Putamen (tissue), 1 donor: ENCODE measurements at places on chromosomes 5 and 9.
A peak's percentile ranks its signal among the peaks of the same experiment; 100 is the strongest.

- peak; percentile 67 for DNase-seq
Measured at GRCh38 chr5:61732369-61732768, 400.3 kb downstream of the ZSWIM6 start.

GRCh38 chr9:33109850-33110595, 33.5 kb upstream of the SMU1 start:
- DNase-seq, result no peak

GRCh38 chr9:134688231-134688630, 46.6 kb downstream of the COL5A1 start:
- DNase-seq, result no peak

DNA sequence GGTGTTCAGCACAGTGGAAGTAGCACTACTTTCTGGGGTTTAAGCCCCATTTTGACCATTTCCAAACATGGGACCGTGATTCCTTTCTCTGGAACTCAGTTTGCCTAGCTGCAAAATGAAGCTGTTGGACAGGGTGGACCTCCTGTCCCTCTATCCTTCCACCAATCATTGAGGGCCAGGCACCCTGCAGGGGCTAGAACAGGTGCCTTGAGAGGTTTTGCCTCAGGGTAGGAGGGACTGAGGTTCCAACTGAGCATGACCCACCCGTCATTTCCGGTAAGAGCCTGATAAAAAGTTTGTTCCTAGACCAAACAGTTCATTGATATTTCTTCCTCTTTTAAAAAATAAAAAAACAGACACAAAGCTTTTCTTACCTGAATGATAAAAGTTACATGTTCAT, 116.5 kb downstream of the MVB12B start:
- no peak for DNase-seq

- no peak for DNase-seq
Measured at GRCh38 chr5:34835664-34836063, 3.3 kb upstream of the TTC23L start.

DNA sequence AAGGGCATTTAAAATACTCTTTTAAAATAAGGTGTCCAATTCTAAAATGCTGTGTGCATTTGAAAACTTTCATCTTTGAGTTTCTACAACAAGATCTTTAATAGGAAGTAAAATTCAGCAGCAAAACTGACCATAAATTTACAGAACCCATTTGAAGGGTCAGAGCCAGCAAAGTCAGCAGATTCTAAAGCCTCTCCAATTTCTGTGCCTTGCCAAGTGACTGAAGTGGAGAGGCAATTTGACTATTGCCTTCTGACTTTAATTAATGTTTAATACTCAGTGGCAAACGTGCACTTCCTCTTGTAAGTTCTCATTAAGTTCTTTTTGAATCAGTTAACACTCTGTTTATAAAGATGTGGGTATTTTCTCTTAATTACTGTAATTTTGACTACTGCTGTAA, 155.2 kb downstream of the BAAT start:
- DNase-seq, result no peak

GRCh38 chr5:158456756-158457155, 597.8 kb upstream of the CLINT1 start:
- DNase-seq, result no peak

DNA sequence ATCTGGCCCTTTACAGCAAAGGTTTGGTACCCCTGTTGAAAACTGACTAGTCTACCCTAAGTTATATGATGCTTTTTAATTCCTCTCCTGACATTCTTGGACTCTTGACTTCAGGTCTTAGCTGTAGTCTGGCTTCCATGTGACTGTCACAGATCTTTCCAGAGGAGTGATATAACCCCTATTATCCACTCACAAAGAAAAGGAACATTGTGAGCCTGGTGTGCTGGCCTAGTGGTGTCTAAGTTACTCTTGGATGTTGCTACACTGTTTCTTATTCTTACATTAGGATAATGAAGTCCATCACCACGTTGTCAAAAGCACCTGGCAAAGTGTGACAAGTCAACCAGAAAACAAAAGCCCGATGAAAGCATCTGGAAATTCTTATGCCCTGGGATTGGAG, 49.8 kb downstream of the RAD23B start:
- DNase-seq, result no peak

DNA sequence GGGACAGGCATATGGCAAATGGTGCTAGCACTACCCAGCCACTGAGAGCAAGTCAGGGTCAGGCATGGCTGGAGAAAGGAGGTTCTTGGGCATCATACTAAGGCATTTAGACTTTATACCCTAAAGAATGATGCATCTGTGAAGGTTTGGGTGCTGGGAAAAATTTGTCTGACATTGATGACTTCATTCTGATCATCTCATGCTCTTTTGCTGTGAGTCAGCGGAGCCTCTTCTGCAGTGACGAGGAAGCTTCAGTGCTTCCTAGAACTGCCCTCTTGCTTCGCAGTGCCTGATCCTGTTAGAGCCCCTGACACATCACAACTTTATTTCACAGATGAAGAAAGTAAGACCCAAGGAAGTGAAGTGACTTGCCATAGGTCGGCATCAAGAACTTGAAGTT, 266.6 kb upstream of the GAS1 start:
- no peak for DNase-seq

- no peak for DNase-seq
Measured at GRCh38 chr5:67639976-67640375, 443.4 kb upstream of the CD180 start.

- peak; percentile 9 for DNase-seq
Measured at GRCh38 chr5:37391591-37391990, 12.5 kb downstream of the WDR70 start.

- no peak for DNase-seq
Measured at GRCh38 chr9:89776795-89777525, 172.1 kb downstream of the GADD45G start.

- DNase-seq, result no peak
Measured at GRCh38 chr5:141605523-141606277, 13.1 kb downstream of the DIAPH1 start.

DNA sequence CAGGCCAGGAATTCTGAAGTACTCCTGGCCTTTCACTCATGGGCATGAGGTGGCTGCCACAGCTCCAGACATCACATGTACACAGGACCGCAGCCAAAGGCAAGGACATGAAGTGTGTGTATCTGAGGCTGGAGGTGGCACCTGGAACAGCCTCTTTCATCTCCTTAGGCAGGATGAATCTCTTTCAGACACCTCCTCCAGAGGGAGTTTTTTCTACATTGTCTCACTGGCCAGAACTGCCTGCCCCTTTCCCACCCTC, 142.8 kb downstream of the BARX1 start:
- DNase-seq, result no peak

- DNase-seq, result peak; percentile 49
Measured at GRCh38 chr5:135565725-135566421, 12.9 kb downstream of the CXCL14 start.

GRCh38 chr5:5710471-5710870, 288.0 kb downstream of the ICE1 start:
- DNase-seq, result no peak

- DNase-seq, result no peak
Measured at GRCh38 chr9:35499029-35499700, 9.3 kb downstream of the RUSC2 start.

DNA sequence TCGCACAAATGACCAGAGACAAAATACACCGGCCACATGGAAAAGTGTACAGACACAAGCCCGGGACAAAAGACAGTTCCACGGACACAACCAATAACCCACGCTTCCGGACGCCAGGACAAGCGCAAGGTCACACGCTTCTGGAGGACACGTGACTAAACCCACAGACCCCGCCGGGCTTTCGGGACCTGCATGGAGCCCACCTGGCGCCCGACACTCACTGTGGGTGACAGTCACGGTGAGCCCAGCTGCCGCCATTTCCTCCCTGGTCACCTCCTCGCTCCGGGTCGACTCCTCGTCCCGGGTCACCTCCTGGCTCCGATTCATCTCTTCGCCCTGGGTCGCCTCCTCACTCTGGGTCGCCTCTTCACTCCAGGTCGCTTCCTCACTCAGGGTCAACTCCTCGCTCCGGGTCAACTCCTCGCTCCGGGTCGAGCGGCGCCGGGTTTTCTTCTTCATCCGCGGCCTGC, 470 bp downstream of the BAG1 start:
- peak; percentile 42 for DNase-seq

- DNase-seq, result no peak
Measured at GRCh38 chr5:81906086-81906485, 65.7 kb upstream of the ATG10 start.

GRCh38 chr5:117488976-117489500, 914.4 kb upstream of the SEMA6A start:
- DNase-seq, result no peak

- DNase-seq, result no peak
Measured at GRCh38 chr5:114174131-114174530, 187.7 kb upstream of the KCNN2 start.

DNA sequence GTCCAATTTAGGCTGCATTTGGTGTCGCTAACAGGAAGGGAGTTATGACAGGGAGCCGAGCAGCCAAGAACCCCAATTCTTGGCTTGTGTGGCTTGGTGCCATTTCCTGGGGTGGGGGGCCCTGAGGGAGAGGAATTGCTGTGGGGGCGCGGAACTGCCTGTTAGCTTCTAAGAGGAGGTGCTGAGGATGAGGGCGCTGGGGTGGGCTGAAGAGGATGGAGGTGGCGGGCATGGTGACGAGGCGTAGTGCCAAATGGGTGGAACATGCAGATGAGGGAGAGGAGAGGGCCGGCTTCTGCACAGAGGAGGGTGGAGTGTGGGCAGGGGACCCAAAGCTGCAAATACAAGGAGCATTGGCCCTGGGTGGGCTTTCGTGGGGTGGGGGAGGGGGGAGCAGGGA, 27.9 kb downstream of the IER5L start:
- no peak for DNase-seq

- no peak for DNase-seq
Measured at GRCh38 chr9:121895818-121896544, 197.1 kb downstream of the TTLL11 start.

DNA sequence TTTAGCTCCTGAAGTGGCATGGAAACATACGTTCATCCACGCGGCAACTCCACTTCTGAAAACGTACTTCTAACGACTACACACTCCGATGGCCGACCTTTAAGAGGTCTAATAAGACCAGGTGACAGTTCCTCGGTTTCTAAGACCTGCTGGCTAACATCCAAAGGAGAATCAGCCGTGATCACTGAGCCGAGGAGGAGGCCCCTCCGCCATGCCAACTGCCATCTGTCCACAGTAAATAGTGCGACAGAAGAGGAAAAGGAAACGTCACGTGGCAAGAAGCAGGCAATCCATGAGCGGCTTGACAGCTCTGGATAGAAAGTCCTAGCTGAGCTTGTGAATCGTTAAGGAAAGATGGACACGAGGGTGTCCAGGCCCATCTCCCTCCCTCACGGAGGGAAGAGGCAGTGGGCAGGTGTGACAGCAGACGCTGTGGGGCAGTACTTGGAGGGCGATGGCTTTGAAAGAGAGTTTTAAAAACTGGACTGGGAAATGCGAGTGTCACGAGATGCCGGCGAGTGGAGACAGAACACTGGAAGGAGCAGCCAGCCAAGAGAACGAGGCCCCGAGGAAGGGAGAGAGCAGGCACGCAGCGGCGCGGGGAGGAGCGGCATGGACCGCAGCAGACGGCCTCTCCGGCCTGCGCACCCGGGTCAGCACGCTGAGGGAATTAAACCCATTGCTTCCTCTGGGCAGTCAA, 66.7 kb upstream of the TBC1D9B start:
- no peak for DNase-seq

- no peak for DNase-seq
Measured at GRCh38 chr9:38278457-38278856, 114.0 kb upstream of the ALDH1B1 start.

DNA sequence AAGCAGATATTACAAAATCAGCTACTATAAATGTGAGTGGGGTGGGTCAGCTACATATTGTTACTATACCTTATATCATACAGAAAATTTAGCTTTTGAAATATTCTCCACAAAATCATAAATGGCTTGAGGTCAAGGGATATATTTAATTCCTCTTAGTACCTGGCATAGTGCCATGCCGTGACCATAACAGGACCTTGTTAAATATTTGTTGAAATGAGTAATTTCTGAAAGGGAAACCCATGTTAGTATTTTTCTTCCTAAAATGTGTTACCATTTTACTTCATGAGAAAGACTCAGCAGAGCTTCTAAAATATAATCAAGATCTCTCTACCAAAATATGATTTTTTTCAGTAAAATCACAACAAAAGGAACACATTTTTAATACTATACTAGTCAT, 14.8 kb downstream of the ATP10B start:
- no peak for DNase-seq

DNA sequence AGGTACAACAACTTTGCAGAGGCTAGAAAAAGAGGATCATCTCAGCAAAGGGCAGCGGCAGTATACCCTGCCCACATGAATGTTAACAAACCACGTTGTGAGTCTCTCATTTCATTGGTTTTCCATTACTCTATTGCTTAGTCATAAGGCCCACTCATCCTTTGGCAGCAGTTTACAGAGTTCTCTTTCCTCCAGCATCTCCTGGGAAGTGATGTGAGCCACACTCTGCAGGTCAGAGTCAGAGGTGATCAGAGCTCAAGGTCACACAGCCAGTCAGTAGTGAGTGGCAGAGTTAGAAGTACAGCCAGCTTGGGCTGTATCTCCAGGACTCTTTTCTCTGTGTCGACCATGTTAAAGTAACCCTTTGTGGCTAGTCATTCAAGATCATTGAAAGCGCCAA, 599.6 kb upstream of the GRAMD2B start:
- no peak for DNase-seq

GRCh38 chr9:134204041-134204440, 39.7 kb upstream of the RNU6ATAC start:
- DNase-seq, result no peak

- no peak for DNase-seq
Measured at GRCh38 chr9:113306566-113306965, 3.4 kb upstream of the RNF183 start.

GRCh38 chr5:57334475-57334874, 148.1 kb downstream of the ACTBL2 start:
- DNase-seq, result no peak

DNA sequence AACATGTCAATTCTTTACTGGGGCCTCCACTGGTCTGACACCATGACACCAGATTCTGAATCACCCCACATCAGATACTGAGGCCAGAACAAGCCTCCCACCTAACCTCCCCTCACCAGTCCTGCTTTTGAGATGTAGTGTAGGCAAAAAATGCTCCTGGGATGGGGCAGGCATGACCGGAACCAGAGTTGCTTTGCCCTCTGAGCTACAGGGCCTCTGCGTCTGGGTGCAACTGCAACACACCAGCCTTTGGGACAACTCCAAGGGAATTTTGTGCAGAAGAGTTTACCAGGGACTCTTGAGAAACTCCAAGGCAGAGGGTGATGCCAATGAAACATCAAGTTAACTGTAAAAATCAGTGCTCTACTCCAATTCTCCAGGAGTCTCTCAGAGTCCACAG, 79.4 kb downstream of the SIL1 start:
- no peak for DNase-seq

DNA sequence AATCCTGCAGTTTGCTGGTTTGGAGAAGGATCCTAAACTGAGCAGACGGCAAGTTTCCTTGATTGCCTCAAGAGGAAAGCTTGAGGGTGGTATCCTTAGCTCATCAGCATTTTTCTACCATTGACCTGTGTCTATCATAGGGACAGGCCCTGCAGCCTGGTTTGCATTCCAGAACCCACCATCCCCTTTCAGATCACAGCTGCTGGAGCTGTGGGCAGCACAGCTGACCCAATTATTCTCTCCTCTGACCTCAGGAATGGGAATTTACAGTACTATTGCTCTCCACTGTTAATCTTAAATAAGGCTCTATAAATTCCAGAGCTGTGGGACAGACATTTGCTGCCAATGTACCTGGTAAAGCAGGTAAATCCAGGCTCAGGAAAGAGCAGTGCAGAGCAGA, 163.0 kb downstream of the SPOCK1 start:
- no peak for DNase-seq
